ENCODE measurements at places on chromosomes 7 and 10. TPM values are rescaled to one million over a fixed set of nuclear protein-coding genes. Genes with fewer than 3 reads are reported as not detected.

MRPL32 gene
- total RNA-seq: 62.2 TPM

ANKRD1 gene
- total RNA-seq: 591 TPM

GPC2 gene
- total RNA-seq: 17.5 TPM

NPSR1 gene
- not detected for total RNA-seq

- no peaks in the 10 kb centered on the region for H3K36me3 ChIP-seq
- H3K4me1 ChIP-seq: no peaks in the 10 kb centered on the region
- H3K27ac ChIP-seq: no peak overlapping the region
- no peaks in the 10 kb centered on the region for H3K27me3 ChIP-seq
- H3K4me3 ChIP-seq: no peak overlapping the region
Observed at GRCh38 chr10:132389433-132390169, 7.4 kb upstream of the PWWP2B start.

DNA sequence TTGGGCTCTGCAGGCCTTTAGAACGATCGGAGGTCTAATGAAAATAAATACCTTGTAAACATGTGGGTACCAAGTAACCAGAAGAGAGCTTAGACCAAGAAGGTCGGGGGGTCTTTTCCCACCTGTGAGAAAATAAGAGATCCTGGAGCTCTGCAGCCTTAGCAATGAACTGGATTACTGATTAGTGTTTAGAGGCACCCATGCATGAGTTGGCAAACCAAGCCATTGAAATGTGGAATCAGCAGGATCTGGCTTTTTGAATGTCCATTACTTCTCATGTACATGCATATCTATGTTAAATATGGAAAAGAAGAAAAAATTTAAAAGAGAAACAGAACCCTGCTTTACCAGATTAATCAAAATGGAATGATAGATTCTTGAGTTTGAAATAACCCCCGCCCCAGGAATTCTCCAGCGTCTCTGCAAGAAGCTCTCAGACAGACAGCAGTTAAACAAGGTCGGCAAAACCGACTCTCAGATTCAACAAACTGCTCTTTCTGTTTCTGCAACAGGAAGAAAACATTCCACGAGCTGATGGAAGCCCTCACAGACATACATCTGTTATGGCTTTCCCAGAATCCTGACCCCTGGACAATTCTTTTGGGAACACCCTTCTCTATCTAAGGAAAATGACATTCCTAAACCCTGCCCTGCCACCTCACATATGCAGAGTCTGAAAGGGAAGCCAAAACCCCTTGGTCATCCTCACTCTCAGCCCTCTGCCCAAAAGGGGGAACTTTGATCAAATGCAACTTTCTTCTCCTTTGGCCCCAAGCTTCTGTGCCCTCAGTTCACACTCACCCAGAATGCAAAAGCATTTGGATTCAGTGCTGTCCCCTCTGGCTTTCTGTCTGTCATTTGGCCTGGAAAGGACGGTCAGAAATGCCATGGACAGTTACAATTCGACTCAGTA lies 78.7 kb upstream of the EN2 start:
- H3K4me1 ChIP-seq: no peaks in the 10 kb centered on the region
- DNase-seq: no peak
- peaks cover 87% of the 10 kb centered on the region for H3K27me3 ChIP-seq
- no peaks in the 10 kb centered on the region for H3K36me3 ChIP-seq

DNA sequence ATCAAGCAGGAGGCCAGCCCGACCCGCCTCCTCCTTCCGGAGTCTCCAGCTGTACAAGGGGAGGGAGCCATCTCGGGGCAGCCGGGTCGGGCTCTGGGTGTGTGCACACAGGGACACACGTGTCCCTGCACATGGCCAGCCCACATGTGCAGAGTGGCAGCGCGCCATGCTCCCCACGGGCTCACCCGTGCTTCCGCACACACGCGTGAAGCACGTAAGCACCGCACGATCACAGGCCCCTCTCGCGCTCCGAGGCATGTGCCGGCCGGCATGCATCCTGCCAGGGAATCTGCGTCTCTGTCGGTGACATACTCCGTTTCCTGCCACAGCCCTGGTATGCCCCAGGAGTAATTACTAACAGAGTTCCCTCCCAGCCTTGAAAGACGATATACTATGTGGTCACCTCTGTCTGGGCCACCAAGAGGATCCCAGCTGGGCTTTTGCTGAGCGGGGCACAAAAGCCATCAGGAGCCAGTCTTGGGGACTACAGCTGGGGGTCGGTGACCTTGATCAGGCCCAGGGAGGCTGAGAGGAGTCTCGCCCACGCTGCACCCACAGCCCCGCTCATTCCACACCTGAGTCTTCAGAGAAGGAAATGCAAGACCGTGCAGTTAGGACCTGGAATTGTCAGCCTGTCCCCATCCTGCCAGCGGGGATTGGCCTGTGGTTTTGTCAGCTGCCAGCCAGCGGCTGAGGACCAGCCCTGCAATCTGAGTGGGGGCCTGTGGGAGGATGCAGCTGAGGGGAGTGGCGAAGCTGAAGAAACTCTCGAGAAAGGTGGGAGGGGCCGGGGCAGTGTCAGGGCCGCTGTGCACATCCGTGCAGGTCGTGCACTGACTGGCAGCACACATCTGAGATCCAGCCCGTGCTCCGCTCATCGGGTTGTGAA lies 11.0 kb upstream of the LFNG start:
- DNase-seq: no peak
- H3K4me1 ChIP-seq: peaks cover 20% of the 10 kb centered on the region
- no peak overlapping the region for H3K27ac ChIP-seq
- no peak overlapping the region for H3K4me3 ChIP-seq

- DNase-seq: peak; percentile 55
- H3K4me3 ChIP-seq: no peak overlapping the region
- H3K36me3 ChIP-seq: no peaks in the 10 kb centered on the region
Observed at GRCh38 chr10:90430186-90430585, 427.7 kb downstream of the HTR7 start.

- no peaks in the 10 kb centered on the region for H3K27me3 ChIP-seq
- H3K27ac ChIP-seq: no peak overlapping the region
- DNase-seq: no peak
- H3K4me1 ChIP-seq: no peaks in the 10 kb centered on the region
- no peaks in the 10 kb centered on the region for H3K36me3 ChIP-seq
Observed at GRCh38 chr7:25369786-25370185, 141.5 kb upstream of the NPVF start.

- H3K27ac ChIP-seq: peak overlapping the region; percentile 46
- H3K36me3 ChIP-seq: no peaks in the 10 kb centered on the region
- H3K27me3 ChIP-seq: no peaks in the 10 kb centered on the region
- H3K4me3 ChIP-seq: peak overlapping the region; percentile 20
- H3K4me1 ChIP-seq: peaks cover 8% of the 10 kb centered on the region
Observed at GRCh38 chr10:97726636-97727178, 10.2 kb upstream of the ZFYVE27 start.

All from endothelial cell of umbilical vein (primary cell).